ENCODE measurements at places on chromosomes 2 and 18. TPM values are rescaled to one million over a fixed set of nuclear protein-coding genes. Genes with fewer than 3 reads are reported as not detected.

ERCC3 gene
- total RNA-seq: 56.8 TPM

GALNT3 gene
- total RNA-seq: 22.2 TPM

NEU2 gene
- total RNA-seq: not detected

RAX gene
- total RNA-seq: not detected

RNU2-63P gene
- total RNA-seq: not detected

ERFE gene
- 0.53 TPM for total RNA-seq

DUSP19 gene
- total RNA-seq: 0.28 TPM

- DNase-seq: no peak
These were observed 312.4 kb downstream of the MTX2 start for GRCh38 chr2:176581557-176582165.

- no peak for DNase-seq
These were observed 321.8 kb downstream of the ZEB2 start for GRCh38 chr2:144198116-144198515.

DNA sequence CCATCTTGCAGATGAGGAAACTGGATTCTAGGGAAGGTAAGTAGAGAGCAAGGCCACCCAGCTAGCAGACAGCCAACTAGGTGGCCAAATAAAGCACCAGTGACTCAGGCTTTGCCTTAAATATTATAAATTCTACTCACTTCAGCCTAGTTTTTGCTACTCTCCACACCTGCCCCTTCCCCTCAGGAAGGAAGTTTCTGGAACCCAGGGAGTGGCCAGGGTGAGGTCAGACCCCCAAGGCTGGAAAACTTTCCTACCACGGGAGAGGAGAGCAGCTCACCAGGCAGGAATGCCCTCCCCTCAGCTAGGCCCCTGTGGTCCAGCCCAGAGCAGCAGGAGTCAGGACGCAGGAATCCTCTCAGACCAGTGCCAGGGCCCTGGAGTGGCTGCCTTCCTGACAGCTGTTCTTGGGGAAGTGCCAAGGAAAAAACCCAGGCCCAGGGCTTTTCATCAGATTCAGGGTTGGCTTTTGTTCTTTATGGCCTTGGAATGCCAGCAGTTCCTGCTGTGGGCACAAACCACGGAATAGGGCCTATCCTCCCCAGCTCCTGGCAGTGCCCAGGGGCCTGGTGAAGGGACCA is 5.1 kb upstream of the PAX8 start:
- no peak for DNase-seq

- no peak for DNase-seq
These were observed 224.8 kb downstream of the NEDD4L start for GRCh38 chr18:58268849-58269248.

- DNase-seq: no peak
These were observed 753.5 kb upstream of the PKDCC start for GRCh38 chr2:41294331-41294730.

GRCh38 chr2:233469261-233470010 is 97.1 kb downstream of the USP40 start:
- DNase-seq: peak; percentile 43

DNA sequence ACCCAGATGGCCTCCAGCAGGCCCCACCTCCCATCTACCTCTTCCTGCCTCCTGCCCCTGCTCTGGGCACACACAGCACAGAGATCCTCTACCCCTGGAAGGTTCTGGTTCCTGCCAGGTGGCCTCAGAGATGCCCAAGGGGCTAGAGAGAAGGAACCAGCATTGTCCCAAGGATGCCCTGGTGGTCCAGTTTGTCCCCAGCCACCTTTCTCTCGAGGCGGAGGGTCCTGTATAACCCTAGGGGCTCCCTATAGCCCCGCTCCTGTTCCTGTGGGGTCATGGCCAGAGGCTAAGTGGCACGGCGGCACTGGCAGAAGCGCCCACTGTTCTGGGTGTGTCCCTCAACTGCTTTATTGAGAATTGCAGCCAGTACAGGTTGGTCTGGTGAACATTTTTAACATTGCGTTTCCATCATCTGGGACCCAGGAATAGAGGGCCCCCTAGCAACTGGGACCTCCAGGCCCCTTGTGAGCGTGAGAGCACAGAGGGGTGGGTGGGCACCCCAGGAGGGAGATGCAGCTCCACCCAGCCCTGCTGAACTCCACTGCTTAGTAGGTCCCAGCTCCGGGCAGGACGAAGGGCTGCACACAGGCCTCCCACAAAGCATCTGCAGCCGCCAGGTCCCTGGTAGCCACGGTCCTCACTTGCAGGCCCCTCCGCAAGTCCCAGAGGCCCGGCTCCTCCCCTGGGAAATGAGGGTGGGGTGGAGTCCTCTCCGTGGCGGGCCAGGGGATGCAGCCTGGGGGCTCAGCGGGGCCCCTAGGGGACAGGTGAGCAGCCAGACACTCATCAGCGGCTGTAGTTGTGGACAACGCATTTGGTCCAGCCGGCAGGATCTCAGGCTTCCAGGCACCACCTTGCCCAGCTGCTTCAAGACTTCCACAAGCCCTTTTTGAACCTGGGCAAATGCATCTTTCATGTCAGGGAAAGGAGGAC is 33.1 kb downstream of the GPC1 start:
- DNase-seq: no peak

GRCh38 chr2:60554646-60555065 is 1.2 kb upstream of the BCL11A start:
- DNase-seq: peak; percentile 62

DNA sequence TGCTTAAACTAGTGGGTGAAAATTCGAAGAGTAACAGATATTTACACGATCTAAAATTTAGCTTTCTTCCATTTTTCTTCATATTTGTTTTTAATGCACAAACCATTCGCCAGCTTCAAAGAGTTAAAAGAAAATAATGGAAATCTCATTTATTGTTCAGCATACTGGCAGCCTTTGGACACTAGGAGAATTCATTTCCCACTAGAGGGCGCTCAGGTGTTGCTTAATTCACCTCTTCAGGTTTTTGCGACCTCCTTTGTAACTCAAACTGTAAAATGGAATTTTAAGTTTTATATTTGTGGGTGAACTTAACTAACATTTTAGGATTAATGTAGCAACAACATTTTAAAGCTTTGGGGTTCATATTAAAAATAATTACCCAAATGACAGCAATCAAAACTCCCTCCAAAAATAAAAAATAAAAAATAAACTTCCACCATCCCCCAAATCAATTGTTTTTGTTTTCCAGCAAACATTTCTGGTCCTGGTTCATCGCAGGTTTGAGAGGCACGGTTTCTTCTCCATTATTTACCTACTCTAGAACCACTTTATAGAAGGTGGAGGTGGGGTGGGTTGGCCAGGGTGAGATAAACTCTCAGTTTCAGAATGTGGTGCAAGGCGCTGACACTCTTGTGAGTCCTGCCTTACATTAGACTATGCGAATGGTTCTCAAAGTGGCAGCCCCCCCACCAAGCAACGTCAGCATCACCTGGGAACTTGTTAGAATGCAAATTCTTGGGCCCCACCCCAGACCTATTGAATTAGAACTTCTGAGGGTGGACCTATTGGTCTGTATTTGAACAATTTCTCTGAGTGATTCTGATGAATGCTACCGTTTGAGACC is 24.7 kb upstream of the PNPT1 start:
- peak; percentile 76 for DNase-seq

- DNase-seq: no peak
These were observed 19.5 kb downstream of the NXPH2 start for GRCh38 chr2:138760676-138761075.

DNA sequence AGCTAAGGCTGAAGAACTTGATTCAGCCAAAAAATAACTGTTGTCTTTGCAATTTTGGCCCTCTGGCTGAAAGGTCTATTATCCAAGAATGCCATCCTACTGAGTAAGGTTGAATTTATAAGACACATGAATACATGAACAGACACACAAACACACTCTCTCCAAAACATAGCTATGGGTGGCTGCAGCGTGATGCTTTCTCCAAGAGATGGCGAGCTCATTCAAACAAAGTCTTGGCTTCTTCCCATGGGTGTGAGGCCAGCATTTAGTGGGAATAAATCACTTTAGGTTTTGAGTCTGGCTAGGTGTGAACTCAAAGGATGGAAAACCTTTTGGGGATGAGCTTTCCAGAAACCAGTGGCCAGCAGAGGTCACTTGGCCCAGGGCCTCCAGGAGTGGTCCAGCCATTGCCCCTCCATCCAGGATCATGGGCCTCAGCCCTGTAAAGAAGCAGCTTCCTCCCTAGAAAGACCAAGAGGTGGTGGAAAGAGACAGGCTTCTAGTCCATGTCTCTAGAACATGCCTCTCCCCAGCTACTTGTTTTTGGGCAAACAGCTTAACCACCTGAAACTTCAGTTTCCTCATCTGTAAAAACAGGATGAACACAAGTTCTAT is 11.0 kb upstream of the OSR1 start:
- DNase-seq: no peak

DNA sequence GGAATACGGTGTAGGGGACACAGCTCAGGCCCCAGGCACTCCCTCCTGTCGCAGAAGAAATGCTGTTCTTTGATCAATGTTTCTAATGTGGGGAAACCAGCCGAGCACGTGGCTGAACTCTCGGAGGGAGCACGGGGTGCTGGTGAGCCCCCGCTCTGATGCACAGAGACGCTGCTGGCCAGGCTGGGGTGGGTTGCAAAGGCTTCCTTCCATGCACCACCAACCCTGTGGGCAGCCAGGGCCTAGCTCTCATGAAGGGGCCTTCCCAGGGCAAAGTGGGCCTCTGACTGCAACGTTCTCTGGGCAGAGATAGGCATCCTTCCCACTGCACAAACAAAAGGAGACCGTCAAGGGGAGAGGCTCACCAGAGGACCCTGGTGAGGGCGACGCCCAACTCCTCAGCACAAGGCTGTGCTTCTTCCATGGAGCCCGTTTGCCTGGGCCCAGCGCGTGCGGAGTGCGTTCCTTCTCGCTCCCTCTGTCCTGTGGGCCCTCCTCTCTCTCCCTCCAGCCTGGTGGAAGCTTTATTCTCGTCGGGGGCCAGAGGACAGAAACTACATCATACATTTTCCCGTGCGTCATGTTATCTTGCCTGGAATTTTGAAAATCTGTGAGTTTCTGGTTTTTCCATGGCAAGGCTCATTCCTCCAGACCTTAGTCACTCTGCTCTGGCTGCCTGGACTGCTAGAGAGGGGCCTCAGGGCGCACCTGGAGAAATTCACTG is 61.1 kb upstream of the SP3 start:
- DNase-seq: no peak

- no peak for DNase-seq
These were observed 19.3 kb downstream of the FEZ2 start for GRCh38 chr2:36578343-36579296.

DNA sequence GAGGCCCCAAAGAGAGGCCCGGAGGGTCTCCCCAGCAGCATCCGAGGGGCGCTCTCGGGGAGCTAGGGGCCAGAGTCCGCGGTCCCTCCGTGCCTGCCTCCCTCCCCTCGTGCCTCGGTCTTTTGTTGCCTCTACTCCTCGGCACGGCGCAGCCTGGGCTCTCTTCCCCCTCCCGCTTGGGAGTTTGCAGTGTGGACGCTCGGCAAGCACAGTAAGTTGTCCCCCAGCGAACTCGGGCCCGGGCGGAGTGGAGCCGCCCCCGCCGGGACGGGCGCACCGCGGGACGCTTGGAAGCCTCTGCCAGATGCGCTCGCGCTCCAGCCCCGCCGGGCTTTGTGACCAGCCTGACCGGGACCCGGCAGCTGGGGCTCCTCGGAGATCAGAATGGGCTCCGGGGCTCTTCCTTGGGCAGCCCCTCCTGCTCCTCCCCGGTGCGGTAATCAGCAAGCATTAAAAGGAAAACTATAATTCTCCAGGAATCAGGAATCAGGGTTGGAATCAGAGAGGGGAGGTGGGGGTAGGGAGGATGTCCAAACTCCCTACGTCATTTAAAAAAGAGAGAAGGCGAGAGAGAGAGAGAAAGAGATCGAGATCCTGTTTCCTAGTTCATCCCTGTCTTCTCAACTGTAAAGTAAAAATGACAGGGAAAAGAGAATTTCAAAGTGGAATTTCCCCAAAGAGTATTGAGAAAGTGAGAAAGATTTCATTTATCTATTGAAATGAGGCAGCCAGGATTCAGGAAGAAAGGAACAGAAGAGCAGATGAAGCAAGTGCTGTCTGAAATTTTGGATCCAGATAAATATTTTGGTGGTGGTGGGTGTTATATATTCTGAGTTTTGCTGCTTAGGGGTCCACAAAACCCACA is 786 bp upstream of the TMEM200C start:
- peak; percentile 56 for DNase-seq

GRCh38 chr2:98713332-98714015 is 17.5 kb downstream of the MGAT4A start:
- DNase-seq: no peak

DNA sequence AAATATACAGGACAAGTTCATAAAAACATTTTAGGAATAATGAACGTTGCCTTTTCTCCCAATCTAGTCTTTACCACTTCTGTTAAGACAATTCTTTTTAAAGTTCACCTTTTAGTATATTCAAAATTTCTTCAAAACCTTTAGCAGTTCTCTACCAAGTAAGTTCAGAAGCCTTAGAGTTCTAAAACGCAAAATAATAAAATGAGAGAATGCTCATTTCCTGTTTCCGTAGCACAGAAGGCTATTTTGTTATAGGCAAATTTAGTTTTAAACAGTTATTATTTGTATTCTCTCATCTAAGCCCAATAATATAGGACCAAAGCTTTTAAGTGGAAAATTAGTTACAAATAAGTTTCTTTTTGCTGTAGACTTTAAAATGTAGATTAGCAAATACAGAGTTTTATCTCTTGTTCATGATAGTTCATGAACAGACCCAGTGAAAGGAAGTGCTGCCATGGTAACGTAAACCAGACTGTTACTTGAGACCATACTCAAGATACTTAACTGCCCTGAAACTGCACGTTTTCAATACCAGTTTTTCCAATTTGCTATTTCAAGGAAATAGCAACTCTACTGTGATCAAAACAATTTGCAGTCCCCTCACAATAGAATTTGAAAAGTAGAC is 173.1 kb upstream of the STON1 start:
- peak; percentile 15 for DNase-seq

- no peak for DNase-seq
These were observed 655.2 kb downstream of the EPHA4 start for GRCh38 chr2:220916931-220917330.

DNA sequence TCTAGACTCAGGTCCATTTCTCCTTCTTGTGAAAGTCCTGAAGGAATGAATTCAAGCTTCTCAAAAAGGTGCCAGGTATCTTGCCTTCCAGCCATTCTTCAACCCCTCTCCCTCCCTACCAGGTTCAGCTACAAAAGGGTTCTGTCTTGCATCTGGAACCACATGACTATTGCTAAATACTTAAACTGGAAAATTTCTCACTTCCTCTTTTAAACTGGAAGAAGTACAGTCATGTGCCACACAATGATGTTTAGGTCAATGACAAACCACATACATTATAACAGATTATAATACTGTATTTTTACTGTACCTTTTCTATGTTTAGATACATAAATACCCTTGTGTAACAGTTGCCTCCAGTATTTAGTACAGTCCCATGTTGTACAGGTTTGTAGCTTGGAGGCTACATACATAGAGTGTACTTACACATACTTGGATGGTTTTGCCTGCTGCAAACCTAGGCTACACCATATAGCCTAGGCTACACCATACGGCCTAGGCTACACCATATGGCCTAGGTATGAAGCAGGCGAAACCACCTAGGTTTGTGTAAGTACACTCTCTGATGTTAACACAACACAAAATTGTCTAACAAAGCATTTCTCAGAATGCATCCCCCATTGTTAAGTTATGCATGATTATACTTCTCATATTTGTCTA is 142.0 kb upstream of the DNMT3A start:
- DNase-seq: no peak

All from Peyer's patch (tissue), 4 donors.